ENCODE measurements at places on chromosomes 3 and 15. TPM values are rescaled to one million over a fixed set of nuclear protein-coding genes. Genes with fewer than 3 reads are reported as not detected.
A peak's percentile ranks its signal among the peaks of the same experiment; 100 is the strongest.

- H3K4me3 ChIP-seq: no peak overlapping the region
- no peak overlapping the region for H3K27ac ChIP-seq
- DNase-seq: no peak
- H3K27me3 ChIP-seq: no peaks in the 10 kb centered on the region
- H3K36me3 ChIP-seq: no peaks in the 10 kb centered on the region
Measured at GRCh38 chr3:40546816-40547215, 22.1 kb downstream of the ZNF621 start.

DNA sequence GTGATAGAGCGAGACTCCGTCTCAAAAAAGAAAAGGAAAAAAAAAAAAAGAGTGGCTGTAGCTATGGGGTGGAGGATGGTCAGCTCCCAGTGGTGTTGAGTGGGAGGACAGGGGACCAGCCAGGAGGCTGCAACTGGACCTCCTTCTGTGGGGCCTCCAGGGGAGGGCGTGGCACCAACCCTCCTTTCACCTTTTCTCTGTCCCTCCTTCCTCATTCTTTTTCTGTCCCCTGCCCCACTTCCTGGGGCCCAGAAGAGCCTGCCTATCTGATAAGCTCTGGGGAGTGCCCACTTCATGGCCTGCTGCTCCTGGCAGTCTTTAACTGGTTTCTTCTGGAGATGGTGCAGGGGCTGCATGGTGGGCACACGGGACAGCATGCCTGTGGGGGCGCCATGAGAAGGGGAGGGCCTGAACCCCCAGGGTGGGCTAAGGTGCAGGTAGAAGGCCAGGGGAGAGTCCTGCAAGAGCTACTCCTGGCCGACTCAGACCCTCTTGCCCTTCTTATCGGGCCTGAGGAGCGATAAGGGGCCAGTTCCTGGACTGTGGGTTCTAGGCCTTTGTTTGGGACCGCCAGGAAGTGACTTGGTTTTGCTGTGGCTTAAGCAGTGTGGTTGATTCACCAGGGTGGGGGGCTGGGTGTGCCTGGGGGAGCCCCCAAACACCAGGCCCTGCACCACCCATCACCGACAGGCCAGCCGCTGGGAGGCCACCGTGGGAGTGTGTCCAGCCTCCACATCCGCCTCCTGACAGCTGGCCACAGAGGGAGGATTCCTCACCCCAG lies 49.4 kb upstream of the FLNB start:
- H3K4me1 ChIP-seq: peaks cover 41% of the 10 kb centered on the region
- no peaks in the 10 kb centered on the region for H3K27me3 ChIP-seq
- H3K27ac ChIP-seq: peak overlapping the region; percentile 48
- no peaks in the 10 kb centered on the region for H3K36me3 ChIP-seq
- DNase-seq: peak; percentile 61

- DNase-seq: no peak
- no peaks in the 10 kb centered on the region for H3K27me3 ChIP-seq
- H3K4me3 ChIP-seq: no peak overlapping the region
Measured at GRCh38 chr3:125684199-125684598, 88.9 kb upstream of the OSBPL11 start.

DNA sequence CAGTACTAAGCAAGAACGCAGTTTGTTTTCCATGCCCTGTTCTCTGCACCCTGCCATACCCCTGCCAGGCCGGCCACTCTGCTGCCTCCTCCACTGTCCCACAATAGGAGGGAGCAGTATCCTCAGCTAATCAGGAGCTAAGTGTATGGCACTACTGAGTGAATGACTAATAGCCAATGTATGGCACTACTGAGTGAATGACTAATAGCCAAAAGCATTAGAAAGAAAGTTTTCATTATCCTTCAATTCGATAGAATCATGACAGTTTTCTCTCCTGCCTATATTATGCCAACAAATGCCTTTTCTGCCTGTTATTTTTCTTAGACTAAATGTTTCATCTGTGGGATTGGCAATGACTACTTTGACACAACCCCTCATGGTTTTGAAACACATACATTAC lies 107.5 kb upstream of the CHRM5 start:
- no peaks in the 10 kb centered on the region for H3K4me1 ChIP-seq
- no peak overlapping the region for H3K4me3 ChIP-seq
- H3K36me3 ChIP-seq: no peaks in the 10 kb centered on the region
- no peaks in the 10 kb centered on the region for H3K27me3 ChIP-seq

DNA sequence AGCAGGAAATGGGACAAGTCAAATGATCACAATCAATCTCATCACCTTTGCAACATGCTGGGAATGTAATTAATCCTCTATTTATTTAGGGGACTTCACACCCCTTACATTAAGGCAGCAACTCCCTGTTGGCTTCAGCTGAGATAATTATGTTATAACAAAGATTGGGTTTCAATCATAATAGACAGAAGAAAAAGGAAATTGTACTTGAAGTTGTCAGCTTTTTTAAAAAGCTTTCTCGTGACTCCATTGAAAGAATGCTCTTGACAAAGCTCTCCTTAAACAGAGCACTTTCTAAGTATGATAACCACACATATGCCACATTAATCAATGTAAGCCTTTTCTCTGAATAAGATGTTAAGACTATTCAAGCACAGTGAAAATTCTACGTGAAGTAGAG lies 65.7 kb downstream of the SHQ1 start:
- H3K4me1 ChIP-seq: no peaks in the 10 kb centered on the region
- H3K36me3 ChIP-seq: peaks cover 8% of the 10 kb centered on the region
- DNase-seq: no peak

DNA sequence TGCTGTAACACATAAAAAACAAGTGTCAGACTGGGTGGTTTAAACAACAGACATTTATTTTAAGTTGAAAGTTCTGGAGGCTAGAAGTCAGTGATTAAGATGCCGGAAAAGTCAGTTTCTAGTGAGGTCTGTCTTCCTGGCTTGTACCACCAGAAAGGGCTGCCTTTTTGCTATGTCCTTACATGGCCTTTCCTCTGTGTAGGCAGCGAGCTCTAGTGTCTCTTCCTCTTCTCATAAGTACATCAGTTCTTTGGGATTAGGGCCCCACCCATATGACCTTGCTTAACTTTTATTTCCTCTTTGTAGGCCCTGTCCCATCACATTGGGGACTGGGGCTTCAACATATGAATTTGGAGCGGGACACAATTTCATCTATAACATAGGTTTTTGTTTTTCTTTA lies 128.0 kb downstream of the BBX start:
- DNase-seq: no peak
- H3K27ac ChIP-seq: no peak overlapping the region
- H3K4me3 ChIP-seq: no peak overlapping the region
- H3K36me3 ChIP-seq: no peaks in the 10 kb centered on the region

DNA sequence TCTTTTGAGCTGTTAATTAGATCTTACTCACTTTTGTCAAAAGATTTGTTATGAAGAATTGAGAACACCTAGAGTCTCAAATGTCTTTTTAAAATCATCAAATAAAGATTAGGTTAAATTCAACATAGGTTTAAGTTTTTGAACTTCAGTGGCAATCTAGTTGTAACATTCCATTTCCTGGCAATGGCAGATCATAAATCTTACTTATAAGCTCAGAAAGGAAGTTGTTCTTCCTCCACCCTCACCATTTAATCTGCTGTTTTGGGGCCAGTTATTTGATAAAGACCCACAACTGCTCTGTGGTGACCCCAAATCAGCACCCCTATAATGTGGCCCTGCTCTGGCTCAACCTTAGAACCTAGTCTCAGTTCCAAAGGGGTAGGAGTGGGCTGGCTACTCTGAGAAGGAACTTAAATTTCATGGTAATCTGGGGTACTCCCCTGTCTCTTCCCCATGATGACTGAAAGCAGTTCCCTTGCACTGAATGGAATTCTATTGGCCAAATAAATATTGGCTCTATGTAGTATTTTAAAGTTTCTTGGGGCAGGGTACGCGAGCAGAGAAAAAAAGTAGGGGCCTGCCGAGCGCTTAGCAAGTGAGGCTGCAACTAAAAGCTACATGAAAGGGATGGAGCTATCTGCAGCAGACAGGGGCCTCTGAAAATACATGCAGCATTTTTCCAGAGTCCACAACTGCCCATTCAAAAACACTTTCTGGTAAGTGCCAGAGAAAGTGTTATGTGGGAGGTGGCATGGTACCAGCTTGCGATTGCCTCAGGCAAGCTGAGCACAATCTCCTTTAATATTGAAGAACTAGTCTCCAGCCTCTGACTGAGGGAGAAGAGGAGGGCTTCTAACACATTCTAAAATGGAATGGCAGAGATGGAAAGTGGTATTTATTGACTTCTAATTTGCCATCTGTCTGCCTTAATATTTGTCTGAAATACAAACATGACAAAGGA lies 103.6 kb upstream of the RASGRP1 start:
- H3K27me3 ChIP-seq: no peaks in the 10 kb centered on the region
- no peak for DNase-seq
- no peak overlapping the region for H3K4me3 ChIP-seq
- no peaks in the 10 kb centered on the region for H3K36me3 ChIP-seq
- H3K4me1 ChIP-seq: peaks cover 17% of the 10 kb centered on the region
- H3K27ac ChIP-seq: no peak overlapping the region

DNA sequence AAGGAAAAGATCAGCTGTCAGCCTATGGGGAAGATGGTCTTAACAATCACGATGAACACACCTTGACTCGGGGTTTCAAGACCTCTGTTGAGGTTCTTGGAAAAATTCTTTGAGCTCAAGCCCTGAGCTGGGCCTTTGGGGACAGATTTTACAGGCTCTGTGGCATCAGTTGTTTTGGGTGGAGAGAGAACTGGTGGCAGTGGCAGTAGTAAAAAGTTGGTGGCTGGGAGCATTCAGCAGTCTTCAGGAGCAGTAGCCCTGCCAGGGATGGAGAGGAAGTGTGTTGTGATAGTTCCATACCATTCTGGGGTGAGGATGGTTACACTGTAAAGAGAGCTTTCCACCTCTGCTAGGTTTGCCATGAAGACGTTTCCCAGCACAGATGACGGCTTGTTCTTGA lies 4.9 kb upstream of the KY start:
- H3K4me3 ChIP-seq: no peak overlapping the region
- peaks cover 9% of the 10 kb centered on the region for H3K4me1 ChIP-seq
- H3K27ac ChIP-seq: no peak overlapping the region
- DNase-seq: no peak

- H3K36me3 ChIP-seq: no peaks in the 10 kb centered on the region
- H3K4me3 ChIP-seq: no peak overlapping the region
- H3K27me3 ChIP-seq: no peaks in the 10 kb centered on the region
- DNase-seq: no peak
Measured at GRCh38 chr3:61846488-61846887, 285.1 kb downstream of the PTPRG start.

DNA sequence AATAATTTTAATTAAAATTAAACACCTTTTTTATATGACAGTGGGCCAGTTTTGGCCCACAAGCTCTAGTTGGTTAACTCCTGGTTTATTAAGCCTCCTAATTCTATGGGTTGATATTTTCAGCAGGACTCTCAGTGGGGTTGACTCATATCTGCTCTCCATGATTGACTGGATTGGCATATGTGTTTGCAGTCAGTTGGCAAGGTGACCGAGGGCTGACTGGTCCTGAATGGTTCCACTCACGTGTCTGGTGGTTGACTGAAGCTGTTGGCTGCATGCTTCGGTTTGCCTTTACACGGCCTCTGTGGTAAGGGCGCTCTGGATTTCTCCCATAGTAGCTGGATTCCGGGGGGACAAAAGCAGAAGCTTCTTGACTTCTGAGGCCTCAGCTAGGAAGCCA lies 65.3 kb upstream of the ZNF280D start:
- H3K36me3 ChIP-seq: no peaks in the 10 kb centered on the region
- H3K4me3 ChIP-seq: no peak overlapping the region
- no peaks in the 10 kb centered on the region for H3K4me1 ChIP-seq
- DNase-seq: no peak

DNA sequence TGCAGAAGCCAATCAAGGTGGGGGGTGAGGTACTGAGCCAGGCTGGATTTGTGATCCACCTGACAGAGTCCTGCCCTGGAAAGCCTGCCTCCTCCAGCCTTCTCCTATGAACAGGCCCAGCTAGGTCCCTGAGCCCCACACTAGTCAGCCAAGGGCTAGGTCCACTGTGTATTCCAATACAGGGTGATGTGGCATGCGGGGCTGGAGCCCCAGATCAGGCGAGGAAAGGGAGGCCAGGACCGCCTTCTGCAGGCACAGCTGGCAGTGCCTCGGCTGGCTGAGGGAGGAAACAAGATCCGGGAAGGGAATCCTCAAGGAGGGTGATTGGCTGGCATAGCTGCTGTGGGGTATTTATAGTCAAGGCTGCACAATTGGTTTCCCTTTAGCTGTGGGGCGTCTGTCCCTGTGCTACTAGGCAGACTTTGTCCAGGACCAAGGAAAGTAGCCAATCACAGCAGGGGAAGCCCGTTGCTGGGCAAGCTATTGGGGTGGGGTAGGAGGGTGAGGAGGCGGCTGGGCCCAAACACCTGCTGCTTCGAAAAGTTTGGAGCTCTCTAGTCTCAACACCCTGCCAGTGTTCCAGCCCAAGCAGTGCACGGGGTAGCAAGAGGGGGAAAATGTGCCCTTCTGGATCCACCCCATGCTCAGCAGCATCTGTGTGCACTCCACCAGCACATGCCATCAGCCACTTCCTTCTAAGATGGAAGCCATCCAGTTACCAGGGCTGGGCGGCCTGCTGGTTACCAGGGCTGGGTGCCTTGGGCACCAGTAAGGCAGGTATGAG lies 5.9 kb downstream of the KY start:
- no peaks in the 10 kb centered on the region for H3K36me3 ChIP-seq
- no peak overlapping the region for H3K4me3 ChIP-seq
- no peak overlapping the region for H3K27ac ChIP-seq
- H3K4me1 ChIP-seq: no peaks in the 10 kb centered on the region
- DNase-seq: no peak
- H3K27me3 ChIP-seq: no peaks in the 10 kb centered on the region

DNA sequence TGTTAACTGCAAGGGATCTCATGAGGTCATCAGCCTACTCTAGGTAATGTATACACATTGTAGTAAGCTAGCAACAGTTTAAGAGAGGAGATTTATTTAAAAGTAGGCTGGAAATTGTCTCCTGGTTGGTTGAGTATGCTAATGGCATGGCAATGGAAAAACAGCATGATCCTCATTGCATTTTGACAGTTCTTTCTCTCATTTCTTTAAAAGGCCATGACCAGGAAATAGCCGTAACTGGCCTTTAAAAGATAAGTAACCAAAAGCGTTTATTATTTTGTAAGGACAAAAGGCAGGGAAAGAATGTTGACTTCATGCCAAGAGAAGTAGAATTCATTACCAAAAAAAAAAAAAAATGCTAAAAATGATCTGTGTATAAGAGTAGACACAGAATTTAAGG lies 310.3 kb downstream of the FGF12 start:
- DNase-seq: no peak
- peaks cover 2% of the 10 kb centered on the region for H3K27me3 ChIP-seq
- no peaks in the 10 kb centered on the region for H3K36me3 ChIP-seq
- H3K4me3 ChIP-seq: no peak overlapping the region

DNA sequence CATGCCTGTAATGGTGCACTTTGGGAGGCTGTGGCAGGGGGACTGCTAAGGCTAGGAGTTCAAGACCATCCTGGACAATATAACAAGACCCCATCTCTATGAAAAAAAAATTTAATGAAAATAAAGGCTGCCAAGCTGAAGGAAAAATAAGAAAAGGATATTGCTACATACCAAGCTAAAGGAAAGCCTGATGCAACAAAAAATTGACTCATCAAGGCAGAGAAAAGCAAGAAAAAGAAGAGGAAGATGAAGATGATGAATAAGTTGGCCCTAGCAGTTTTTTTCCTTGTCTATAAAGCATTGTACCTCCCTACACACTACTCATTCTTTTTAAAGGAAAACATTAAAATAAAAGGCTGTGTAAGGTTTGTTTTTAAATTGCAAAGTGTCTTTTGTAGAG lies 441.9 kb upstream of the MDFIC2 start:
- peaks cover 12% of the 10 kb centered on the region for H3K4me1 ChIP-seq
- DNase-seq: peak; percentile 28
- no peaks in the 10 kb centered on the region for H3K36me3 ChIP-seq

Gene TEX55
- polyA plus RNA-seq: not detected

Gene IL20RB
- 0.16 TPM for polyA plus RNA-seq

Gene SLC24A5
- not detected for polyA plus RNA-seq

Gene SCAMP5
- not detected for polyA plus RNA-seq

Gene MESP2
- polyA plus RNA-seq: 0.67 TPM

Gene PARP15
- 0.92 TPM for polyA plus RNA-seq

Gene TMEM212
- not detected for polyA plus RNA-seq

Measured in CD14-positive monocyte (primary cell).